ENCODE measurements at places on chromosomes 7 and 10. TPM values are rescaled to one million over a fixed set of nuclear protein-coding genes. Genes with fewer than 3 reads are reported as not detected.

DNA sequence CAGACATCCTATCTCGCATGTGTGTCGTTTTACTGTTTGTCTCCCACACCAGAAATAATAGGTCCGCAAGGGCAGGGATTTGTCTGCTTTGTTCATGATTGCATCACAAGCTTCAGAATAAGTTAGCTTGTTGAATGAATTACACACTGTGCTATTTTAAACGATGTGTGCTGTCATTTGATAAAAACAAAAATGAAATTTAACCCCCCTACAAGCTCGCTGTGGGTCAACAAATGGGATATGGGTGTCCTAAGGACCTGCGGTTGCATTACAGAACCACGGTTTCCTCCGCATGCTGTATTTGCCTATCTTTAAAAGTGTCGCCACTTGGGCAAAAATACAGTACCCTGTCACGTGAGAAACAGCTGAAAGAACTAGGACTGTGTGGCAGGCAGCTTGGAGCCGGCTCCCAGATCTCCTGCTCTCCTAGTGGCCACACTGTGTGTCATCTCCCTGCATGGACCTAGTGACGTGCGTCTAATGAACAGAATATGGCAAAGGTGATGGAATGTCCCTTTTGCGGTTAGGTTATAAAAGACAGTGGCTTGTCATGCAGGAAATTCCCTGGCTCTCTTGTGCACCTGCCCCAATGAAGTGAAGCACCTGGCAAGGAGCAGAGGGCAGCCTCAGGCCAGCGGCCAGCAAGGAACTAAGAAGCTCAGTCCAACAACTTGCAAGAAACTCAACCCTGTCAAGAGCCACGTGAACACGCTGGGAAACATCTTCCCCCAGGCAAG is 32.9 kb upstream of the CRYGN start:
- peak; percentile 98 for DNase-seq

DNA sequence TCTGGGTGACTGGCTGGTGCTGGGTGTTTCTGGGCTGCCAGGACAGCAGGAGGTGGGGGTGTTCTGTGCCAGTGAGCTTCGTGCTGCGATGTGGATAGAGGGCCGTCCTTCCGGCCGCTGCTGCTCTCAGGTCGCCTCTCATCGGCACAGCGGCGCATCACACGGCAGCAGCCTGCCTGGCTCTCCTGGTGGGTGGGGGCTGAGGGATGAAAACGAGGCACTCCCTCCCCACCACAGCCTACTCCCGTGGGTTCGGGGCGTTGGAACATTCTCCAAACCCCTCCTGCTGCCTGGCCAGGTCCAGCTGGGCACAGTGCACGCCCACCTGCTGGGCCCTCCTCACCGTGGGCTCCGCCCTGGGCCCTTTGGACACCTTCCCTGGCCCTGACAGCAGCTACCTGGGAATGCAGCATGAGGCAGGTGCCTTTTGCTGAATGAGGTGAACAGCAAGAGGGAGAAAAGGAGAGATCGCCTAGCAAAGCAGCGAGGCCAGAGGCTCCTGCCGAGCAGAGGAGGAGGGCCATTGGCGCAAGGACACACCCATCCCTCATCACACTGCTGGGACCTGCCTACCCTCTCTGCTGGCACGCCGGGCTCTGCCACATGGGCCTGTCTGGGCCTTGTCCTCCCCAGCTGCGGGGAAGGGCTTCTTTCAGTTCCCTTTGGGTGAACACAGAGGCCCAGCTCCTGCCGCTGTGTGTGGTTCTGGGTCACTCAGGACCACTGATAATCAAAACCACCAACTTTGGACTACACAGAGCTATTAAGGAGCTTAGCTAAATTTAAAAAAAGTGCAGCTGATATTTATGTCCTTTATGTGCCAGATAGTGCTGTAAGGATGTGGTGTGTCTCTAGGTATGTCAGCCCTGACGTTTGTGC is 33.4 kb downstream of the INPP5A start:
- no peak for DNase-seq

DNA sequence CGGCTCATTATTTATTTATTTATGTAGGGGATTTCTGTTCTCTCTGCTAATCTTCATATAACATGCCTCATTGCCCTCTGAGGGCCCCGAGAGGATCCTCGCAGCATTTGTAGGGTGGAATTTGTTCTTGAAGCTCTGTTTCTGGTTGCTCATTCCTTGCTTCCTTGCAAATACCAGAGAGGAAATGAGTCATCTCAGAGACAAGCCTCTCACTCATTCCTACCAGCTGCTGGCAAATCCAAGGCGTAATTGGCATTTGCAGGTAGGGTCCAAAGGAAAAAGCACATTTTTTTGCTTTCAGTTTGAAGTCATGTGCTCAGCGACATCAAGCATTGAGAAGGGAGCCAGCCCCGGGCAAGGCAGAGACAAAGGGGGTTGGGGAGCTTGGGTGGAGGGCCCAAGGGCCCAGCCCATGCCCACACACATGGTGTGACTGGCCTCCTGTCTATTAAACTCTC is 501.6 kb downstream of the GALNT17 start:
- peak; percentile 45 for DNase-seq

- DNase-seq, result no peak
Observed at GRCh38 chr10:17088118-17088806, 41.3 kb downstream of the CUBN start.

DNA sequence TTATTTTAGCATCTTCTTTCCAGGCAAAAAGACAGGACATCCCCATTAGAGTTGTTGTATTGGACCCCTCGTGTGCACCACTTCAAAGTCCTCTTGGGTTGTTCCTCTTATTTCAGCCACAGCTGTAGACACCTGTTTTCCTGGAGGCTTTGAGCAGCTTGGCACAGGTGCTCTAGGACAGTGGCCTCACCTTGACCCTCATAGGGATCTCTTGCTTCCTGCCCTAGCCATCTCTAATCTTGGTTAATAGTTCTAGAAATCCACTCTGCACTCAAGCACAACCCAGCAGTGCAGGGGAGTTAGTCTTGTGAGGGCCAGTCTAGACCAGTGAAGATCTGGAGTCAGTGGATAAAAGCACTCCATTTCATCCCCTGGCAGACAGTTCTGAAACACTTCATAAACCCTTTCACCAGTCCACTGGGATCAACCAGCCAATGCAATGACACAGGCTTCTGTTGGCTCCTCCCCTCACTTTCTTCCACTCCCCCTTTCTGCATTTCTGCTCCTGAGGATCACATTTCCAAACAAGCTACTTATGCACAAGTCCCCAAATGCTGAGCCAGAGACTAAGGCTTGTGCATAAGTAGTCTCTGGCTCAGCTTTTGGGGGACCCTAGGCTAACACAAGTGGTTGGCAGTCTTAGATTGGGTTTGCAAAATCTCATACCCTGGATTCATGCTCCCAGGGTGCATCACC is 131.5 kb upstream of the LAMB4 start:
- DNase-seq, result no peak

DNA sequence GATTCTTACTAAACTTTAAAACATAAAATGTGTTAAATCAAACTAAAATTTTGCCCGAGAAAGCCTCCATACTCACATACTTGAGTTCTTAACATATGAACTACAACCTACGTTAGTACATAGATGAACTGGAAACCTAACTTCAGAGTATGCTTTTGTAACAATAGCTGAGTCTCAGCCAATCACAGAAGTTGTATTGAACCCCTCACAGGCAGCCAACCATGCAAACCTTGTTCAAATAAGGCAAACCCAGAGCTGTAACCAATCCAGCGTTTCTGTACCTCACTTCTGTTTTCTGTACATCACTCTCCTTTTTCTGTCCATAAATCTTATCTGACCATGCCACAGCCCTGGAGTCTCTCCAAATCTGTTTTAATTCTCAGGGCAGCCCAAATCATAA is 157.3 kb upstream of the COL1A2 start:
- no peak for DNase-seq

DNA sequence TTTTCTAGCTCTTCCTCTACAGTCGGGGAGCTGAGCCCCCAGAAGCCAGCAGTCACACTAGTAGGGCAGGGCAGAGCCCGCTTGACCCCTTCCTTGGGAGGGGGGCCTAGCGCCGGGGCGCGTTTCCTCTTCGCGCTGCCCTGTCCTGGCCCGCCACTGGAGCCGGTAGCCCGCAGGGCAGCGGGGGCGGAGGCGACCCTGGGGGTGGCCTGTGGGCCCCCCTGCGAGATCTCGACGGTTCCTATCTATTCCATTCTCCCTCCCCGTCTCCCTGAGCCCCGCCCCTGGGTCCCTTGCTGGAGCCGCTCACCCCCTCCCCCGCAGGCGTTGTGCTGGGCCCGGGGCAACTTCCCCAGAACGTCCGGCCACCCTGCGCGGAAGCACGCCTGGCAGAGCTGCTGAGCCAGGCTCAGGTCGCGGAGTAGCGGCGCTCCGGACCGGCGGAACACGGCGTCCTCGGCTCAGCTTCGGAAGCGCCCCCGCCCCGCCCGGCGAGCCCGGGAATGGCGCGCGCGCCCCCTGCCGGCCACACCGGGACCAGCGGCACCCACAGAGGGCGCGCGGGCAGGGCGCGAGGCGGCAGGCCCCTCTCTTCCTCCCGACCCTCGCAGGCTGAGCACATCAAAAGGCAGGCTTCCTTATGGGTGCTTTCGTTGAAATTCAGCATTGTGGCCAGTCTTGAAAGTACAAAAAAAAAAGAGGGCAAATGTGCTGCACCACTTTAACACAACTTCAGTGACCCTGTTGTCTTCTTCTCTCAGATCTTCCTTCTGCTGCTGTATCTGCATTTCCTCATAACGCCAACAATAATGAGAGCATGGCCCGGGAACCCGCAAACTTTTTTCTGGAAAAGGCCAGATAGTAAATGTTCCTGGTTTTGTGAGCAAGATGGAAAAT is 327.6 kb downstream of the TNS3 start:
- peak; percentile 58 for DNase-seq

- no peak for DNase-seq
Observed at GRCh38 chr10:79059859-79060379, 8.8 kb upstream of the ZMIZ1 start.

- no peak for DNase-seq
Observed at GRCh38 chr7:142500366-142500765, 242.5 kb upstream of the PRSS58 start.

DNA sequence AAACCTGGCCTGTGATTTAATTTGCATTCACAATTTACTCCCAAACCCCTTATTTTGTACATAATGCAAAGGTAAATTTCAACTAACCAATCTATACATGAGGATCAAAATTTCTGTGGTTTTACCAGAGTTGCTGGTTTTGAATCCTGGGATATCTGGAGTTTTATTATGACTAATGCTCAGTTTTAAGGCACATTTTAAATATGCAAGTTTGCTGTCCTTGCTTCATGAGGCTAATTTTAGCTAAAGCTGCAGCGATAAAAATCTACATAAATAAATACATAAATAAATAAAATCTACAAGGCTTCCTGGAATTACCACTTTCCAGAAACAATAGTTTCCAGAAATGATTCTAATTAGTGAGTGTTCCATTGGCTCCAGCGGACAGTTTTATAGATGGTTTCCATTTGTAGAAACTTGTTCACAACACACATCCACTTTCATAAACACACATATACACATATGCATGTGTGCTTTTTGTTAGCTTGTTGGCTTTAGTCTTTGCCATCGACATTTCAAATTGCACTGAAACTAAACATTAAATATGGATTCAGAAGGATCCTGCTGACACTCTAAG is 339.5 kb upstream of the NRP1 start:
- DNase-seq, result no peak

DNA sequence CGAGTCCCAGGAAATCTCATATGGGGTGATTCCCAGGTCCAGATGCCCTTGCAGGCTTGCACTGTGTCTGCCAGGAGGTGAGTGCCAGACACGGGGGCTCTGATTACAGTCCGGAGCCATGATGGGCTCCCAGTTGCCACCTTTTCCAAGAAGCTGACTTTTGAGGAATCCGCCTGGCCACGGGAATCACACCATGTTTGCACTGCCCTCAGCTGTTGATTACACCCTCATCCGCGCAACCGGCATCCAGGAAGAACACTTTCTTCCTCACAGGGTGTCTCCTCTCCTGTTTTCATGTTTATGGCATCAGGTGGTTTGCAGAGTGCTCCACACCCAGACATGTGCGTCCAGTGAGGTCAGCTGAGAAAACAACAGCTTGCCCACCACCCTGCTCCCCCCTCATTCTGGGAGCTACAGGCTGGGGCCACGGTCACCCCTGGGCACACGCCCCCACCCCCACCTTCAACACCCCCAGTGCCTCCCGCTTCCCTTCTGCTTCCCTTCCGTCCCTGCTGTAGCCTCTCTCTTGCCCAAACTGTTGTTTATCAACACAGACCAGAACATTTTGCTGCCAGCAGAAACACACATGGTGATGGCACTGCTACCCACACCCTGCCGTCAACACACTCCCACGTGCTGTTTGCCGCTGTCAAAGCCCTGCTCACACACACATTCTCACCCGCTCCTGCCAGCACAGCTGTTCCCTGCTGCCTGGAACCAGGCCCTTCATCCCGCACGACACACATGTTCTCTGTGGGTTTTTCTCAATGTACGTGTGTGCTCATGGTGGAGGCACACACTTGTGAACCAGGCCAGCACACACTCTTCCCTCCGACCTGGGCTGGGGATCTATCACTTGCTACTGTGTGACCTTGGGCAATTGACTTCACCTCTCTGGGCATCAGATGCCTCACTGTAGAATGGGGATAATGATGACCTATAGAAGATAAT is 35.8 kb downstream of the DDIT4 start:
- no peak for DNase-seq

DNA sequence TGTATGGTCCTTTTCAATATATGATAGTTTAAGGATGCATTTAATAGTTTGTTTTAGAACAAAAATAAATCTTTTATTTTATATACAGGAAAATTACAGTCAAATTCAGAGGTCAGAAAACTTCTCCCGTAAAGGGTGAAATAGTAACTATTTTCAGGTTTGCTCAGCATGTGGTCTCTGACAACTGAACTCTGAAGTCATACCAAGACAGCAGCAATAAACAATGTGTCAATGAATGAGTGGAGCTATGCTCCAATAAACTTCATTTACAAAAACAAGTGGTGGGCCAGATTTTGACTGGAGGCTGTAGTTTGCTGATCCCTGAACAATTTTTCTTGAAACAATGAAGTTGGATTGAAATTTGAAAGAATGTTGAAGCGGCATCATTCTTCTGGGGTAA is 123.6 kb downstream of the ZNF248 start:
- no peak for DNase-seq

GRCh38 chr7:13496976-13497375 is 492.5 kb downstream of the ETV1 start:
- DNase-seq, result no peak

GRCh38 chr7:70614237-70615045 is 517.5 kb upstream of the GALNT17 start:
- DNase-seq, result no peak

DNA sequence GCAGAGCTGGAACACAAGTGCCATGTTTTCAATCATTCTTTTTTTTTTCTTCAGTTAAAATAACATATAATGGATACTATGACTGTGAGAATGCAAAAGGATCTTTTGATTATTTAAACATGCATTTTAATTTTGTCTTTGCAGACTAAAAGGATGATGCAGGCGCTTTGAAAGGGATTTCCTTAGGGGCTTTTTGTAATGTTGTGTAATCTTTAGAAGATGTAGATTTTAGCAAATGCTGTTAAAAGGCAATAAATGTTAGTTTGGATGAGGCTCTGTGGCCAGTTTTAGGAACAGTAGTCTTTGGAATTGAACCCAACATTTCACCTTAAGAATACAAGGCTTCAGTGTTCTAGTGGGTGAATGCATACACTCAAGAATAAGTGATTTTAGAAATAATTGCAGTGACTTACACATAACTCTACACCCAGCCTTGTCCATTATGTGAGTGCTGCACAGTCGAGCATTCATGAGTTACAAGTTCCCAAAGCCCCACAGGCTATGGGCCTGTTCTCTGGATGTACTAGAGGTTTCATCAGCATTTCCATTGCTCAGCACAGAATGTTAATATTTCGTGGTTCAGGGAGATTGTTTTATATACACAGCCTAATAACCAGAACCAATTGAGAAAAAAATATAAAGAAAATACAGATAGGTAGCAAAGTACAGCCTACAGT is 11.6 kb downstream of the PAPSS2 start:
- no peak for DNase-seq

The AKR1C2 gene
- 15.3 TPM for total RNA-seq

The HOXA4 gene
- total RNA-seq, result 0.22 TPM

The PFKP gene
- 110 TPM for total RNA-seq

The MMD2 gene
- not detected for total RNA-seq
